Activated T-helper 1 cell treated with anti-CD3 and anti-CD28 coated beads, Interleukin-12 subunit alpha, Interleukin-12 subunit beta, Interleukin-2, Interleukin-4 antibody, amounts not matched to agents 30 ng/mL and 10 ng/mL and 1 ng/mL, durations not matched to agents 14 hours and 24 hours and 36 hours (primary cell): ENCODE measurements at places on chromosomes 2 and 18.
A peak's percentile ranks its signal among the peaks of the same experiment; 100 is the strongest.

- H3K4me1 ChIP-seq, result no peaks in the 10 kb centered on the region
- H3K4me3 ChIP-seq, result no peak overlapping the region
Observed at GRCh38 chr2:6352247-6352646, 513.5 kb downstream of the CMPK2 start.

- H3K4me3 ChIP-seq, result no peak overlapping the region
- peaks cover 2% of the 10 kb centered on the region for H3K4me1 ChIP-seq
Observed at GRCh38 chr18:5510135-5510846, 33.5 kb downstream of the EPB41L3 start.

- peaks cover 8% of the 10 kb centered on the region for H3K27me3 ChIP-seq
- no peak for DNase-seq
- H3K36me3 ChIP-seq, result no peaks in the 10 kb centered on the region
- H3K27ac ChIP-seq, result no peak overlapping the region
- no peak overlapping the region for H3K4me3 ChIP-seq
- H3K4me1 ChIP-seq, result no peaks in the 10 kb centered on the region
Observed at GRCh38 chr2:180656455-180656847, 324.0 kb upstream of the UBE2E3 start.

GRCh38 chr2:203122317-203122986, 107.8 kb downstream of the NBEAL1 start:
- H3K4me1 ChIP-seq, result no peaks in the 10 kb centered on the region
- H3K27me3 ChIP-seq, result no peaks in the 10 kb centered on the region
- no peak for DNase-seq
- H3K27ac ChIP-seq, result no peak overlapping the region
- H3K4me3 ChIP-seq, result no peak overlapping the region
- H3K36me3 ChIP-seq, result peaks cover 1% of the 10 kb centered on the region

- peaks cover 97% of the 10 kb centered on the region for H3K4me1 ChIP-seq
- peaks cover 12% of the 10 kb centered on the region for H3K36me3 ChIP-seq
- H3K27me3 ChIP-seq, result no peaks in the 10 kb centered on the region
- DNase-seq, result peak; percentile 27
- H3K27ac ChIP-seq, result peak overlapping the region; percentile 87
Observed at GRCh38 chr2:12502759-12503158, 214.0 kb upstream of the TRIB2 start.

GRCh38 chr18:68948622-68949021, 150.7 kb downstream of the CCDC102B start:
- no peak overlapping the region for H3K4me3 ChIP-seq
- H3K4me1 ChIP-seq, result no peaks in the 10 kb centered on the region
- H3K27ac ChIP-seq, result no peak overlapping the region
- H3K36me3 ChIP-seq, result no peaks in the 10 kb centered on the region
- no peak for DNase-seq

GRCh38 chr2:120715941-120716340, 19.7 kb upstream of the GLI2 start:
- no peak for DNase-seq
- H3K27me3 ChIP-seq, result peaks cover 5% of the 10 kb centered on the region
- H3K4me1 ChIP-seq, result peaks cover 8% of the 10 kb centered on the region
- no peak overlapping the region for H3K4me3 ChIP-seq
- H3K27ac ChIP-seq, result no peak overlapping the region

- H3K4me1 ChIP-seq, result no peaks in the 10 kb centered on the region
- no peak overlapping the region for H3K4me3 ChIP-seq
- H3K27ac ChIP-seq, result no peak overlapping the region
- no peak for DNase-seq
Observed at GRCh38 chr18:37764541-37765288, 199.1 kb upstream of the CELF4 start.

GRCh38 chr18:3869848-3870247, 419.9 kb downstream of the TGIF1 start:
- no peak overlapping the region for H3K4me3 ChIP-seq
- H3K36me3 ChIP-seq, result no peaks in the 10 kb centered on the region
- H3K27me3 ChIP-seq, result peaks cover 25% of the 10 kb centered on the region
- DNase-seq, result no peak

- peak overlapping the region; percentile 26 for H3K4me3 ChIP-seq
- H3K27ac ChIP-seq, result peak overlapping the region; percentile 63
Observed at GRCh38 chr2:10538224-10538894, 90.2 kb upstream of the ODC1 start.

- no peak overlapping the region for H3K27ac ChIP-seq
- no peaks in the 10 kb centered on the region for H3K36me3 ChIP-seq
- no peak overlapping the region for H3K4me3 ChIP-seq
- no peaks in the 10 kb centered on the region for H3K4me1 ChIP-seq
- no peaks in the 10 kb centered on the region for H3K27me3 ChIP-seq
Observed at GRCh38 chr18:37669991-37670534, 104.5 kb upstream of the CELF4 start.

- H3K27me3 ChIP-seq, result no peaks in the 10 kb centered on the region
- no peaks in the 10 kb centered on the region for H3K36me3 ChIP-seq
- H3K27ac ChIP-seq, result no peak overlapping the region
Observed at GRCh38 chr18:29161429-29161828, 984.5 kb upstream of the CDH2 start.

DNA sequence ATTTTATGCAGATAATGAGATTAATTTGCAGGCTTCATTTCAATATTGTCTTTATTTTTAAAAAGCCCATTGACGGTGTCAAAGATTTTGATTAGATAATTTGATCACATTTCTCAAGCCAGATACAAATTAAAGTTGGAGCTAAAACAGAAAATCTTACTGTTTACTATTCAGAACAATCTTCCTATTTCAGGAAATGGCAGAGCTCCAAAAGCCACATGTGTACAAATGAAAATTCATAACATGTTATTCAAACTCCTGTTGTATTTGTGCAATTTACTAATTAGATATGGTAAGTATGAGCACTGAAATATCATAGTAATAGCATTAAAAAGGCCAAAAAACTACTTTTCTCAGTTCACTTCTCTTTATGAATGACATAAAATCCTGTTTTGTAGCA, 682.9 kb downstream of the KCNJ3 start:
- no peak for DNase-seq
- H3K27me3 ChIP-seq, result peaks cover 3% of the 10 kb centered on the region
- no peak overlapping the region for H3K27ac ChIP-seq
- no peak overlapping the region for H3K4me3 ChIP-seq
- H3K36me3 ChIP-seq, result no peaks in the 10 kb centered on the region

GRCh38 chr18:14781671-14782070, 33.7 kb downstream of the ANKRD30B start:
- H3K4me3 ChIP-seq, result no peak overlapping the region
- H3K4me1 ChIP-seq, result no peaks in the 10 kb centered on the region
- no peak for DNase-seq
- H3K27me3 ChIP-seq, result no peaks in the 10 kb centered on the region
- no peaks in the 10 kb centered on the region for H3K36me3 ChIP-seq

- DNase-seq, result no peak
- peaks cover 7% of the 10 kb centered on the region for H3K27me3 ChIP-seq
- no peaks in the 10 kb centered on the region for H3K4me1 ChIP-seq
- no peak overlapping the region for H3K27ac ChIP-seq
Observed at GRCh38 chr2:15673919-15674636, 82.4 kb downstream of the DDX1 start.

DNA sequence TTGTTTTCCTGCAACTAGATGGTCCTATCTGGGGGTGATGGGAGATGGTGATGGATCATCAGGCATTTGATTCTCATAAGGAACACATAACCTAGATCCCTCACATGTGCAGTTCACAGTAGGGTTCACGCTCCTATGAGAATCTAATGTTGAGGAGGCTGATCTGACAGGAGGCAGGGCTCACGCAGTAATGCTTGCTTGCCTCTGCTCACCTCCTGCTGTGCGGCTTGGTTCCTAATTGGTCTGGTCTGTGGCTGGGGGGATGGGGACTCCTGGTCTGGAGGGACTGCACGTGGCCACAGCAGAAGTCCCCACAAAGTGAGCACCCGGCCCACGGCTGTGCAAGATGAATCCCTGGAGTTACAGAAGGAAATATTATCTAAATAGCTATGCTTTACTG, 11.3 kb downstream of the MC5R start:
- H3K36me3 ChIP-seq, result no peaks in the 10 kb centered on the region
- H3K27ac ChIP-seq, result no peak overlapping the region
- H3K4me1 ChIP-seq, result no peaks in the 10 kb centered on the region
- H3K4me3 ChIP-seq, result no peak overlapping the region
- no peak for DNase-seq

DNA sequence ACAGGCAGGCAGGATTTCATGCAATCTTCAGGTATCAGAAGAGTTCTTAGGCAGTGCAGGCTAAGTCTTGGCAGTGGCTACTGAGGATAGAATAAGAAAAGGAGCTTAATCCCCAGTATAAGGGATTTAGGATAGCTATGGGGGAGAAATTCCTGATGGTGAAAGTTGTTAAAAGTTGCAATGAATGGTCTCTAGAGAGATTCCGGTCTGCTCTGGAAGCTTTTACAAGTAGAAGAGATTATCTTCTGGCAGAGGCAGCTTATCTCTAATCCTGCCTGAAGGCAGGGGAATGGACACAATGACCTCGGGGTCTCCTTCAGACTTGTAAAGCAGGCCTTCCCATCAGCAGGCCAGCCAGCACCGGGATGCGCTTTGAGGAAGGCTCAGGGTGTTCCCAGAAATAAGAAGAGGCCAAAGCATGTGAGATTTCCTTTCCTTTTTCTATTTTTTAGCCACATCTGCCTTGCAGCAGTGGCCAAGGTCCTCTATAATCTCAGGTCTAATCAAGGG, 253.9 kb upstream of the KLHL29 start:
- H3K27ac ChIP-seq, result no peak overlapping the region
- no peaks in the 10 kb centered on the region for H3K4me1 ChIP-seq
- no peaks in the 10 kb centered on the region for H3K36me3 ChIP-seq

DNA sequence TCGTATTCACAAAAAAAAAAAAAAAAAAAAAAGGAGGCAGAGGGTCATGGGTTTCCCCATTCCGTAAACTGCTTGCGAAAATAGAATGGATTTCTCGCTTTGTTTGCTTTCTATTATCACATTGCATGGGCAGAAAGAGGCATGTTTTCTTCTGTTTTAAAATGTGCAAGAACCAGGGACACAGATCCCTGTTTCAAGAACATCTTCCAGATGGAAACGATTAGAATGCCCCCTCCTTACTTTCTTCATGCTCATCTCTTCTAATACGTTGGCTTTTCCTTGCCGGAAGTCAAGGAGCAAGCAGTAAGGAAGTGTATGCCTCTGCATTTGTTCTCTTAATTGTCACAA, 51.0 kb upstream of the ZNF516 start:
- H3K4me3 ChIP-seq, result no peak overlapping the region
- H3K27ac ChIP-seq, result no peak overlapping the region
- no peaks in the 10 kb centered on the region for H3K27me3 ChIP-seq
- no peaks in the 10 kb centered on the region for H3K4me1 ChIP-seq
- no peaks in the 10 kb centered on the region for H3K36me3 ChIP-seq

DNA sequence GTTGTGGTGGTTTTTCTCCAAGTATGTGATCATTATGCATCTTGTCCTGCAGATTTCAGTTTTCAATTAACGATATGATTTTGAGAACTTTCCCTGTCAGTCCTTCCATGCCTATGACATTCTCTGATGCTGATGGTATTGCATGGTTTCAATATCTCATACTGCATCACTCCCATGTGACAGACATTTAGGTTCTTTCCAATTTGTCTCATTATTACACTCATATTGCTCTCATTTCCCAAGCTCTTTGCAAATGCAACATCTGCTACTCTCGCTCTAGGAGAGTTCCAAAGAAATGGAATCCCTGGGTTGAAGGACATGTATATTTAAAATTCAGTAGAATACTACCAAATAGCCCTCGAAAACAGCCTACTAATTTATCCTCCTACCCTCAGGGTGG, 125.5 kb downstream of the MARCHF4 start:
- H3K36me3 ChIP-seq, result no peaks in the 10 kb centered on the region
- DNase-seq, result no peak
- no peak overlapping the region for H3K27ac ChIP-seq
- H3K27me3 ChIP-seq, result peaks cover 6% of the 10 kb centered on the region

GRCh38 chr18:293536-293935, 25.7 kb upstream of the THOC1 start:
- H3K4me1 ChIP-seq, result no peaks in the 10 kb centered on the region
- H3K4me3 ChIP-seq, result no peak overlapping the region
- no peaks in the 10 kb centered on the region for H3K36me3 ChIP-seq
- H3K27me3 ChIP-seq, result peaks cover 9% of the 10 kb centered on the region
- no peak for DNase-seq

GRCh38 chr2:232636788-232637420, 3.5 kb downstream of the EFHD1 start:
- H3K36me3 ChIP-seq, result no peaks in the 10 kb centered on the region
- H3K4me1 ChIP-seq, result peaks cover 6% of the 10 kb centered on the region
- peaks cover 49% of the 10 kb centered on the region for H3K27me3 ChIP-seq
- no peak overlapping the region for H3K27ac ChIP-seq

DNA sequence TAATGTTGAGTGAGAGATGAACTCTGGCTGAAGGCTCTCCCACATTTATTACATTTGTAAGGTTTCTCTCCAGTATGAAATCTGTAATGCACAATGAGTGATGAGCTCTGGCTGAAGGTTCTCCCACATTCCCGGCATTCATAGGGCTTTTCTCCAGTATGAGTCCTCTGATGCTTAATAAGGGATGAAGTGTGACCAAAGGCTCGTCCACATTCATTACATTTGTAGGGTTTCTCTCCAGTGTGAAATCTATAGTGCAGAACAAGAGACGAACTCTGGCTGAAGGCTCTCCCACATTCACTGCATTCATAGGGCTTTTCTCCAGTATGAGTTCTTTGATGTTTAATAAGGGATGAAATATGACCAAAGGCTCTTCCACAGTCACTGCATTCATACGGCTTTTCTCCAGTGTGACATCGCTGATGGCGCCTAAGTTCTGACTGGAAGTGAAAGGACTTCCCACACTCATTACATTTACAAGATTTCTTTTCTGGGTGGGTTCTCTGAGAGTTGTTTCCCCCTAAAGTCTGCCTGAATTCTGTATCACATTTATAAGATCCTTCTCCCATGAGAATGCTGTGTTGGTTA, 10.2 kb downstream of the ZNF514 start:
- H3K4me3 ChIP-seq, result no peak overlapping the region
- H3K36me3 ChIP-seq, result peaks cover 42% of the 10 kb centered on the region
- no peak overlapping the region for H3K27ac ChIP-seq
- no peaks in the 10 kb centered on the region for H3K4me1 ChIP-seq
- no peaks in the 10 kb centered on the region for H3K27me3 ChIP-seq

DNA sequence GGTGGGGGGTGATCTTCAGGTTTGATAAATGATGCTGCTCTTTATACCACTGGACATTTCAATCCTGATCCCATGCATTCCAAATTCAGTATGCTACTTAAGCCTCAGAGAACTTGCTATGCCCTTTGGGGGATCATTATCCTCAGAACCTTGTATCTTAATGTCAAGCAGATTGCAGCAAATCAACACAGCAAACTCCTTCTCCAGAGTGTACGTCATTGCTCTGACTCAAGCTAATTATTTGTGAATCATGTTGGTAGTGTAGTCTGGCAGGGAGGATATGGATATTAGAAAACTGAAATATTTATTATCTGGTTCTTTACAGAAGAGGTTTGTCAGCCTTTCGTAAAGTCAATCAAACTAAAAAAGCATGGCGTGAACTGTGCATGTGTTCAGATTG, 562.5 kb upstream of the FAM98A start:
- H3K4me1 ChIP-seq, result no peaks in the 10 kb centered on the region
- H3K4me3 ChIP-seq, result no peak overlapping the region
- no peaks in the 10 kb centered on the region for H3K27me3 ChIP-seq

- H3K4me3 ChIP-seq, result no peak overlapping the region
- peaks cover 41% of the 10 kb centered on the region for H3K4me1 ChIP-seq
- peaks cover 7% of the 10 kb centered on the region for H3K36me3 ChIP-seq
- H3K27me3 ChIP-seq, result peaks cover 1% of the 10 kb centered on the region
- peak overlapping the region; percentile 65 for H3K27ac ChIP-seq
Observed at GRCh38 chr2:8607606-8608005, 74.2 kb upstream of the ID2 start.

GRCh38 chr2:176681584-176682115, 412.4 kb downstream of the MTX2 start:
- H3K27ac ChIP-seq, result no peak overlapping the region
- H3K4me3 ChIP-seq, result no peak overlapping the region
- no peaks in the 10 kb centered on the region for H3K4me1 ChIP-seq
- H3K36me3 ChIP-seq, result no peaks in the 10 kb centered on the region
- no peak for DNase-seq
- H3K27me3 ChIP-seq, result peaks cover 19% of the 10 kb centered on the region
